Kidney (tissue), 22 donors: ENCODE measurements at places on chromosomes 4 and X. TPM values are rescaled to one million over a fixed set of nuclear protein-coding genes. Genes with fewer than 3 reads are reported as not detected.

GRCh38 chr4:74219240-74219639 is 61.3 kb downstream of the MTHFD2L start:
- DNase-seq, result no peak

GRCh38 chr4:54780149-54780495 is 122.4 kb downstream of the KIT start:
- no peak for DNase-seq

SPANXN3 gene
- polyA plus RNA-seq, result not detected

GRCh38 chr4:109049926-109050325 is 252.5 kb downstream of the COL25A1 start:
- DNase-seq, result no peak

DNA sequence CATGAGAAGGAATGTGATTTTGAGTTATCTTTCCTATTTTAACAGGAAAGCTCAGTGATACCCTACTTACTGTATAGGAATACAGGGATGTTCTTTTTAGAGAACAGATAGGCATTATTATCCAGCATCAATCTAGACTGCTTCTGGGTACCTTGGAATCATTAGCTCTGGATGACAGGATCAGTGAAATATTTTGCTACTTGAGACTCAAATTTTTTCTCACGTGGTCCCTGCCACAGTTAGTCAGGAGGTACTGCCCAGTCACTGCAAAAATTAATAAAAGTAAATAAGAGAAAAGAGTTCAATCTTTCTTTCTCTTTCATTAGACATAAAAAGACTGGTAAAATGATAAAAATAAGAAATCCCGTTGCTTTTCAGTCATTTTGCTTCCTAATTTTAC is 5.5 kb downstream of the ZNF827 start:
- DNase-seq, result no peak

HTRA3 gene
- polyA plus RNA-seq, result 6.5 TPM

ADH6 gene
- 39.2 TPM for polyA plus RNA-seq
